ENCODE measurements at places on chromosomes 4 and X. TPM values are rescaled to one million over a fixed set of nuclear protein-coding genes. Genes with fewer than 3 reads are reported as not detected.

DNA sequence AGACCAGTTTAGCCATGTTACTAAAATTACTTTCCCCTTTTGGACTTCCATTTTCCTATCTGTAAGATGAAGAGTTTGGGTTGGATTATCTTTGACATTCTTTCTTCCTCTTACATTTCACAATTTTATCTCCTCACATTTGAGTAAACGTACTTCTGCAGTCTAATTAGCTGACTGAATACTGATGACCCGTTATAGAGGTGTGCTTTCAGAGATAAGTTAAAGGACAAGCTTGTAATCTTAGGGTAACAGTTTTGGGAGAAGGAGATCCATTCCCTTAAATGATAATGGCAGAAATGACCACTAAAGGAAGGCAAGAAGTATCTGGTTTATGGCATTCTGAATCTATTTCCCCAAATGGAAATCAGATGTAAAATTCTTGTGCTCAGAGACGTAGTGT lies 222.6 kb upstream of the FTHL17 start:
- no peak for DNase-seq
- no peaks in the 10 kb centered on the region for H3K4me1 ChIP-seq
- no peak overlapping the region for H3K27ac ChIP-seq
- no peaks in the 10 kb centered on the region for H3K36me3 ChIP-seq
- H3K27me3 ChIP-seq = no peaks in the 10 kb centered on the region
- H3K4me3 ChIP-seq = no peak overlapping the region

DNA sequence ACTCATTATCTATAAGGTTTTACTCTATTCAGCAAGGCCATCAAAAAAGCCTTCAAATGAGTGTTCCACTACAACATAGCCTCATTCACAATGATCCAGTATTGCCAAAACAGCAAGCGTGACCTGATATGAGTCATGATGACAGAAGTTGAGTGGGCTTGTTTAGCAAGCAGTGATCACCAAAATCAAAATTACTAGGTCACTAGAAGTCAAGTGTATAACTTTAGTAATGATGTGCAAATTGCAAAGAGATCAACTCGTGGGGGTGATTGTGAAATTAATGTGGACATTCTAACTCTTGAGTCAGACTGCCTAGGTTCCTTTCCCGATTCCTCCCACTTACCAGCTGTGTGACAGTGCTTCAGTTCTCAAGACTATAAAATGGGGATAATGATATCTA lies 124.5 kb downstream of the CHM start:
- no peaks in the 10 kb centered on the region for H3K4me1 ChIP-seq
- no peaks in the 10 kb centered on the region for H3K36me3 ChIP-seq
- H3K4me3 ChIP-seq = no peak overlapping the region
- H3K27me3 ChIP-seq = no peaks in the 10 kb centered on the region
- H3K27ac ChIP-seq = no peak overlapping the region
- no peak for DNase-seq

- DNase-seq = peak; percentile 79
- no peaks in the 10 kb centered on the region for H3K27me3 ChIP-seq
- H3K27ac ChIP-seq = no peak within 1 kb of the TSS
- H3K36me3 ChIP-seq = no peaks in the 10 kb centered on the region
Observed at GRCh38 chrX:102515975-102516941, at the start of gene TMSB15A. TSS of gene TMSB15A (minus strand) at chrX:102516739.

DNA sequence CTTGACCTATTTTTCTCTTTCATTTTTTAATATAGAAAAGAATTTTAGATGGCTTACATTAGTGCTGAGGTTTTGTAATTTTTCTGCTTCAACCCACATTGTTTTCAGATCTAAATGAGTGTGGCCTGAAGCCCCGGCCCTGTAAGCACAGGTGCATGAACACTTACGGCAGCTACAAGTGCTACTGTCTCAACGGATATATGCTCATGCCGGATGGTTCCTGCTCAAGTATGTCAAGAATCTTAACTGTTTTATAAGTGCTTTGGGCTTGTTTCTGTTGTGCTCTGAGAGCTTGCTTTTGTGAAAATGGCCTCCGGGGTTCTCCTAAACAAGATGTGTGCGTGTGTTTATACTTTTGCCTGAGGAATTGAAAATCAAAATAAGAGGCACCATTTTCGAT lies 41.6 kb downstream of the NPNT start:
- DNase-seq = no peak
- H3K4me1 ChIP-seq = no peaks in the 10 kb centered on the region
- no peak overlapping the region for H3K4me3 ChIP-seq
- H3K27me3 ChIP-seq = no peaks in the 10 kb centered on the region
- H3K27ac ChIP-seq = no peak overlapping the region

HERC3 gene
- total RNA-seq = 35.1 TPM

GRCh38 chr4:13171292-13172057 lies 312.7 kb downstream of the RAB28 start:
- H3K27ac ChIP-seq = no peak overlapping the region
- no peak overlapping the region for H3K4me3 ChIP-seq
- no peaks in the 10 kb centered on the region for H3K36me3 ChIP-seq
- no peaks in the 10 kb centered on the region for H3K27me3 ChIP-seq
- no peaks in the 10 kb centered on the region for H3K4me1 ChIP-seq

DNA sequence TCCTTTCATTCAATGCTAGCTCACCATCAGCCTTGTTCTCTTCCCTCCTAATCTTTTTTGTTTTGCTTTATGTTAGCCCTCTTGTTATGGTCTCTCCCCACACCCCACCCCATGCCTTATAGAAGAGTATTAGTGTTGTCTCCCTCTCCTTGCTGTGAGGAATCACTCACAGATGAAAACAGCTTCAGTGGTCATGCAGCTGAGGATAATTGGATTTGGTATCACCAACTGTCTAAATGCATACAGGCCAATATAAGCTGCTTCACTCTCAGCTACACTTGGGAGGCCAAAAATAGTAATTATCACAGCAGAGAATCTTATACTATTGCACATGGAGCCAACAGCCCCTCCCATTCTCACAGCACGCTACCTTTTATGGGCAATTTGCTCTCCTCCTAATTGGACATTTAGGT lies 494.6 kb upstream of the FAM241A start:
- H3K4me3 ChIP-seq = no peak overlapping the region
- no peaks in the 10 kb centered on the region for H3K27me3 ChIP-seq
- H3K4me1 ChIP-seq = no peaks in the 10 kb centered on the region
- no peak for DNase-seq

DNA sequence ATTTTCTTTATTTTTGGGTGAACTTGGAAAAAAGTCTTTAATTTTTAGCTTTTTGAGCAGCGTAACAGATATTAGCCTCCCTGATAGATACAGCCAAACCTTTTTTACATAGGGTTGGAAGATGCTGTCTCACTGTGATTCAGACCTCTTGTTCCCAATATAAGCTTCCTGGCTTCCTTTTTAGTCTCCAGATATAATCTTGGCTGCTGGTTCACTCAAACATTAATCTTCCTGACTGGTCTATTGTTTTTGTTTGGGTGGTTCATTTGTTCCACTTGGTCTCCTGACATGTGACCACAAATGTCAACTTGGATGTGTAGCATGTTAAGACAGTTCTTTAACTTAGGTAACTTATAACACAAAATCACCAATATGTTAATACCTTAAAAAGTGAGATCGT lies 23.0 kb downstream of the RPA4 start:
- no peaks in the 10 kb centered on the region for H3K36me3 ChIP-seq
- H3K4me1 ChIP-seq = no peaks in the 10 kb centered on the region
- H3K27me3 ChIP-seq = no peaks in the 10 kb centered on the region
- H3K27ac ChIP-seq = no peak overlapping the region

CCDC110 gene
- total RNA-seq = 8.9 TPM

GRCh38 chrX:41664908-41665307 lies 23.9 kb upstream of the GPR34 start:
- DNase-seq = no peak
- H3K4me1 ChIP-seq = no peaks in the 10 kb centered on the region
- H3K4me3 ChIP-seq = no peak overlapping the region

All from sigmoid colon (tissue), 7 donors.